ENCODE measurements at places on chromosomes 12 and 14. TPM values are rescaled to one million over a fixed set of nuclear protein-coding genes. Genes with fewer than 3 reads are reported as not detected.

- H3K36me3 ChIP-seq, result no peaks in the 10 kb centered on the region
- DNase-seq, result no peak
These were observed 184.5 kb downstream of the SSPN start for GRCh38 chr12:26379777-26380467.

- no peak overlapping the region for H3K27ac ChIP-seq
- no peaks in the 10 kb centered on the region for H3K27me3 ChIP-seq
- no peaks in the 10 kb centered on the region for H3K36me3 ChIP-seq
- no peak overlapping the region for H3K4me3 ChIP-seq
- no peaks in the 10 kb centered on the region for H3K4me1 ChIP-seq
These were observed 595.5 kb downstream of the GALC start for GRCh38 chr14:87397499-87397898.

- no peaks in the 10 kb centered on the region for H3K27me3 ChIP-seq
- peak overlapping the region; percentile 57 for H3K27ac ChIP-seq
- peak; percentile 84 for DNase-seq
- no peak overlapping the region for H3K4me3 ChIP-seq
- no peaks in the 10 kb centered on the region for H3K36me3 ChIP-seq
These were observed 25.4 kb downstream of the HSPB8 start for GRCh38 chr12:119204131-119204530.

GRCh38 chr12:57726151-57726883 lies 12.2 kb downstream of the AGAP2 start:
- H3K4me1 ChIP-seq, result peaks cover 23% of the 10 kb centered on the region
- H3K4me3 ChIP-seq, result peak overlapping the region; percentile 62
- peaks cover 21% of the 10 kb centered on the region for H3K27me3 ChIP-seq
- peak overlapping the region; percentile 62 for H3K27ac ChIP-seq
- peak; percentile 80 for DNase-seq
- H3K36me3 ChIP-seq, result peaks cover 15% of the 10 kb centered on the region

DNA sequence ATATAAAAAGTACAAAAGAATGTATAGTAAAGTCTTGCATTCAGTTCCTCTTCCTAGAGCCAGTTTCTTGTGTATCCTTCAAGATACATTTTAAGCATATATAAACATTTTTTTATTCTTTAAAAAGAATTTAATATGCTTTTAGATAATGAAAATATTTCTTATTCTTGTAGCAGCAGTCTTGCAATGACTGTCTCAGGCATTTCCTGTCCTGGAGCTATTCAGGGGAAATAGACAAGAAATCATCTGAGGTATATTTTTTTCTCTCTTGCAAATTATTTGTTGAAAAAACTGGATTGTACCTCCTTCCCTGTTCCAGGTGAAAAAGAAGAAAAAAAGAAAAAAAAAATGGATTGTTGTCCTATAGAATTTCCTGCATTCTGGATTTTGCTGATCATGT lies 17.0 kb upstream of the ERBB3 start:
- H3K4me3 ChIP-seq, result no peak overlapping the region
- H3K27ac ChIP-seq, result no peak overlapping the region
- no peak for DNase-seq
- no peaks in the 10 kb centered on the region for H3K36me3 ChIP-seq
- H3K27me3 ChIP-seq, result peaks cover 2% of the 10 kb centered on the region

GRCh38 chr12:93000026-93000425 lies 70.9 kb upstream of the EEA1 start:
- no peaks in the 10 kb centered on the region for H3K4me1 ChIP-seq
- no peak overlapping the region for H3K4me3 ChIP-seq
- no peak for DNase-seq
- no peaks in the 10 kb centered on the region for H3K27me3 ChIP-seq
- H3K36me3 ChIP-seq, result no peaks in the 10 kb centered on the region

GRCh38 chr14:63245893-63246292 lies 41.6 kb downstream of the RHOJ start:
- H3K4me3 ChIP-seq, result no peak overlapping the region
- H3K4me1 ChIP-seq, result peaks cover 8% of the 10 kb centered on the region
- no peaks in the 10 kb centered on the region for H3K27me3 ChIP-seq
- DNase-seq, result peak; percentile 46
- H3K36me3 ChIP-seq, result peaks cover 12% of the 10 kb centered on the region
- H3K27ac ChIP-seq, result no peak overlapping the region

GRCh38 chr12:48160807-48161206 lies 3.5 kb upstream of the ASB8 start:
- DNase-seq, result no peak
- H3K27me3 ChIP-seq, result no peaks in the 10 kb centered on the region
- H3K4me1 ChIP-seq, result peaks cover 11% of the 10 kb centered on the region
- no peak overlapping the region for H3K4me3 ChIP-seq
- no peak overlapping the region for H3K27ac ChIP-seq

DNA sequence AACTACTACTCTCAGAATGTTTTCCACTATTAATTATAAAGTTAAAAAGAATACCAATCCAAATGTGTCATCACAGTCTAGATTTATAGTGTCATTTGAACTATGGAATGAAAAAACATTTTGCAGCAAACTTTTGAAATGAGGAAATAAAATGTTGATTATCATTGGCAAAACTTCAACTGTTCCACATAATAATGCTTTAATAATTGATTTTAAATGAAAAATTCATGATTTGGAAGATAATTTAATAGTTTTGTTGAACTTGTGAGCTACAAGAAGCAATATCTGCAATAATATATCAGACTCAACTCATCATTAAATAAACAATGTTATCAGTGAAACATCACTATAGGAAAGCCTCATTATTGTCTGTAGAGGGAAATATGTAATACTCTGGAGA lies 48.2 kb upstream of the DCN start:
- no peaks in the 10 kb centered on the region for H3K27me3 ChIP-seq
- no peaks in the 10 kb centered on the region for H3K36me3 ChIP-seq
- no peak overlapping the region for H3K4me3 ChIP-seq
- H3K27ac ChIP-seq, result no peak overlapping the region

DNA sequence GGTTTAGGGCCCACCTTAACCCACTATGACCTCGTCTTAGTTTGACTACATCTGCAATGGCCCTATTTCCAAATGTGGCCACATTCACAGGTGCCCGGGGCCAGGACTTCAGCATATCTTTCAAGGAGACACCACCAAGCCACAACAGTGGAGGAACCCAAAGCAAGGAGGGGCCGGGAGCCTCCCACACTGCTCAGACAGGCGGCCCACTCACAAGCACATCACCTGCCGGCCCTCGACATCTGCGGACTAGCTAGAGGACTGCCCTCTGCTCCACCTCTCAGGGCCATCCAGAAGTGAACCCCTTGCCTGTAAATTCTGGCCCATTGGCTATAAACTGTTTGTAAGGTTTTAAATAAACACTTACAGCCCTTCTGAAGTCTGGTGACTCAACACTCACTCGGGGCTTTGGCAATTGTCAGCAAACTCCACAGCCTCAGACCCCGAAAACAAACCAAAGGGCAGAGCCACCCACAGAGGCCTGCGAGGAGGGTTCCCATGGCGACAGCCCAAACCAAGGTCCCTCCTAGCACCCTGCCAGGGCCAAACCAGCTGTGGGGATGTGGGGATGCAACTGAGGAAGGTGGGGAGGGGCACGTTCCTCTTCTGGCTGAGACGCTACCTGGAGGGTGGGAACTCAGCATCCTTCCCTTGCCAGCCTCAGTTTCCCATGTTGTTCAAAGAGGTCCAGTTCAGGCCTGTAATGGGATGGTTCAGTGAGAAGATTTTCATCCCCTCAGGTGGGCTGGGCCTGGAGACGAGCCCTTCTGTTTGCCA lies 95.8 kb downstream of the DICER1 start:
- no peak for DNase-seq
- no peak overlapping the region for H3K27ac ChIP-seq
- H3K36me3 ChIP-seq, result no peaks in the 10 kb centered on the region
- H3K4me3 ChIP-seq, result no peak overlapping the region
- no peaks in the 10 kb centered on the region for H3K4me1 ChIP-seq
- peaks cover 2% of the 10 kb centered on the region for H3K27me3 ChIP-seq

GRCh38 chr14:38197001-38197783 lies 10.5 kb upstream of the SSTR1 start:
- no peak overlapping the region for H3K27ac ChIP-seq
- no peak overlapping the region for H3K4me3 ChIP-seq
- H3K27me3 ChIP-seq, result no peaks in the 10 kb centered on the region
- no peaks in the 10 kb centered on the region for H3K36me3 ChIP-seq
- DNase-seq, result no peak
- H3K4me1 ChIP-seq, result no peaks in the 10 kb centered on the region

DNA sequence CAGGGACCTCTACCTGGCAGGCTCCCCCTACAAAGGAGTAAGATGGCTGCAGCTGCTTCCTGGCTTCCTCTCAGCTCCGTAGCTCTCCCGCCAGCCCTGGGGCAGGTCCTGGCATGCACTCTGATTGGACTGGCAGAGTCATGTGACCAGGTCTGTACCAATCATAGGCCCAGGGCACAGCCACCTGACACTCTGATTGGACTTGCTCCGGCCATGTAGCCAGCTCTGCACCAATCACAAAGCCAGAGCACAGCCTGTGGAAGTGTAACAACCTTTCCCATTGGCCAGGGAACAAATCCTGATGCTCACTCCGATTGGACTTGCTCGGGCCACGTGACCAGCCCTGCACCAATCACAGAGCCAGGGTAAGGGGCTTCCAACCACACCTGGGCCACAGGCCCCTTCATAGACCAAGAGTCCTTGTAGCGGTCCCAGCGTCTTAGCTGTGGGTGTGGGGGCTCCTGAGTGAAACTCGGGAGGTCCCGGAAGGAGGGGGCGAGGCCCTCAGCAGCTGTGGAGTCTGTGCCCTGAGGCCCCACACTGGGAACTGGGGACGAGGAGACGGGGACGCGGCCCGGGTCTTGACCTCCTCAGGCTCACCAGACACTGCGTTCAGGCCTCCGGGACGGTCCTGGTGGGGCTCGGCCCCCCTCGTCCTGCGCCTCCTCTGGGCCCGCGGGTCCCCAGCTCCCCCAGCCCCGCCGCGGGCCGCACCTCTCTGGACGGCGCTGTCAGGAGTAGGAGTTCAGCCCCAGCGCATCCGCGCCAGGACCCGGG lies 210.6 kb downstream of the ADGRD1 start:
- no peaks in the 10 kb centered on the region for H3K4me1 ChIP-seq
- no peak overlapping the region for H3K4me3 ChIP-seq
- H3K36me3 ChIP-seq, result no peaks in the 10 kb centered on the region
- no peak overlapping the region for H3K27ac ChIP-seq
- peaks cover 10% of the 10 kb centered on the region for H3K27me3 ChIP-seq

GRCh38 chr14:55587847-55588246 lies 7.8 kb downstream of the KTN1 start:
- H3K4me1 ChIP-seq, result peaks cover 7% of the 10 kb centered on the region
- no peak overlapping the region for H3K4me3 ChIP-seq

- DNase-seq, result no peak
- no peak overlapping the region for H3K4me3 ChIP-seq
- H3K36me3 ChIP-seq, result no peaks in the 10 kb centered on the region
These were observed 22.4 kb upstream of the FBRSL1 start for GRCh38 chr12:132467511-132467910.

GRCh38 chr14:94029265-94029664 lies 3.1 kb downstream of the OTUB2 start:
- H3K27me3 ChIP-seq, result peaks cover 2% of the 10 kb centered on the region
- H3K27ac ChIP-seq, result no peak overlapping the region
- no peaks in the 10 kb centered on the region for H3K36me3 ChIP-seq
- peaks cover 6% of the 10 kb centered on the region for H3K4me1 ChIP-seq
- H3K4me3 ChIP-seq, result no peak overlapping the region

GRCh38 chr14:71714225-71714624 lies 218.0 kb upstream of the RGS6 start:
- peaks cover 6% of the 10 kb centered on the region for H3K36me3 ChIP-seq
- H3K27me3 ChIP-seq, result no peaks in the 10 kb centered on the region
- H3K27ac ChIP-seq, result no peak overlapping the region
- no peak overlapping the region for H3K4me3 ChIP-seq
- H3K4me1 ChIP-seq, result peaks cover 8% of the 10 kb centered on the region

GIT2 gene
- 37.1 TPM for total RNA-seq

TROAP gene
- total RNA-seq, result 6.9 TPM

FOS gene
- 591 TPM for total RNA-seq

MANSC4 gene
- total RNA-seq, result not detected

SYT10 gene
- total RNA-seq, result 0.09 TPM

P2RX2 gene
- total RNA-seq, result not detected

ACIN1 gene
- 72.5 TPM for total RNA-seq

KRT86 gene
- 0.04 TPM for total RNA-seq

SRGAP1 gene
- total RNA-seq, result 4.8 TPM

OR6C2 gene
- total RNA-seq, result not detected

GALNT9 gene
- total RNA-seq, result 0.93 TPM

RASSF8 gene
- 42.6 TPM for total RNA-seq

Data from muscle of leg (tissue), 16 donors.